ENCODE measurements at places on chromosomes 11 and 22.

- DNase-seq, result no peak
Measured at GRCh38 chr11:18471995-18472394, 16.3 kb downstream of the LDHAL6A start.

DNA sequence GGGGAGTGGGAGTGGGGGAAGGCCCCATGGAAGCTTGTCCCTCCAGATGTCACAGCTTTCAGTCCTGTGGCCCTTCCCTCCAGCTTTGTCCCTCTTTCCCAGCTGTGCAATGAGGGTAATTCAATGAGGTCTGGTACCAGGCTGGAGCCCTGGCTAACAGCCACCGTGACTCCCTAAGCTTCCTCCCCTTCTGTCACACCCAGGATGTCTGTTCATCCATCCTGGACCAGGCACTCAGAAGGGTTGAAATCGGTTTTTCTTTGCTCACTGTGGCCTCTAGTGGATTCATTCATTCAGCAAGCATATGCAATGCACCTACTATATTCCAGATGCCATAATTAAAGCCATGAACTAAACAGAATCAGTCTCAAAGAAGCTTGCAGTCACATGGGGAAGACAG lies 38.7 kb downstream of the SYT13 start:
- DNase-seq, result no peak

- no peak for DNase-seq
Measured at GRCh38 chr11:127709960-127710359, 709.4 kb upstream of the KIRREL3 start.

- DNase-seq, result no peak
Measured at GRCh38 chr22:41263704-41264103, 22.3 kb downstream of the RANGAP1 start.

- no peak for DNase-seq
Measured at GRCh38 chr11:89181111-89181510, 3.4 kb downstream of the TYR start.

- DNase-seq, result no peak
Measured at GRCh38 chr11:34916843-34917770, 689 bp downstream of the PDHX start.

- DNase-seq, result no peak
Measured at GRCh38 chr22:48882636-48883200, 945.0 kb downstream of the BRD1 start.

GRCh38 chr11:125251214-125251545 lies 86.6 kb downstream of the PKNOX2 start:
- DNase-seq, result no peak

- no peak for DNase-seq
Measured at GRCh38 chr11:117629146-117629545, 167.9 kb downstream of the DSCAML1 start.

DNA sequence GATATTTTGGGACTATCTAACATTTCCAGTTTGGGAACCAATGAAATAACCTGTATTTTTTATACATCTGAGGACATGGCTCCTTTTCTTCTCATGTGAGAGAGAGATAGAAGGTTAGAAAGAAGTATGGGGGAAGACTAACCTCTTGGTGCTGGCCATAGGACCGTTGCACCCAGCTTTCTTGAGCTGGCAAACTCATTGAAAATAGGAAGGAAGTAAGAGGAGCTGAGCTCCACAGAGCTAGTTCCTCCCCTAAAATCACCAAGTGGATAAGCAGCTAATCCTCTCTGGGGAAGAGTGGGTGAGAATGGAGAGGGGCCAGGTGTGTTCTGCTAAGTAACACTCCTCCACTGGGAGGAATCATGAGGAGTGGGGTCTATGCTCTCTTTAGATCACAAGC lies 387.4 kb upstream of the CADM1 start:
- DNase-seq, result no peak

GRCh38 chr11:5618807-5619206 lies 6.0 kb upstream of the TRIM34 start:
- DNase-seq, result no peak

- no peak for DNase-seq
Measured at GRCh38 chr11:119023741-119024140, 5.2 kb downstream of the TRAPPC4 start.

- no peak for DNase-seq
Measured at GRCh38 chr11:3614742-3615171, 27.0 kb downstream of the ART5 start.

GRCh38 chr22:17633217-17633997 lies 4.9 kb upstream of the ATP6V1E1 start:
- no peak for DNase-seq

DNA sequence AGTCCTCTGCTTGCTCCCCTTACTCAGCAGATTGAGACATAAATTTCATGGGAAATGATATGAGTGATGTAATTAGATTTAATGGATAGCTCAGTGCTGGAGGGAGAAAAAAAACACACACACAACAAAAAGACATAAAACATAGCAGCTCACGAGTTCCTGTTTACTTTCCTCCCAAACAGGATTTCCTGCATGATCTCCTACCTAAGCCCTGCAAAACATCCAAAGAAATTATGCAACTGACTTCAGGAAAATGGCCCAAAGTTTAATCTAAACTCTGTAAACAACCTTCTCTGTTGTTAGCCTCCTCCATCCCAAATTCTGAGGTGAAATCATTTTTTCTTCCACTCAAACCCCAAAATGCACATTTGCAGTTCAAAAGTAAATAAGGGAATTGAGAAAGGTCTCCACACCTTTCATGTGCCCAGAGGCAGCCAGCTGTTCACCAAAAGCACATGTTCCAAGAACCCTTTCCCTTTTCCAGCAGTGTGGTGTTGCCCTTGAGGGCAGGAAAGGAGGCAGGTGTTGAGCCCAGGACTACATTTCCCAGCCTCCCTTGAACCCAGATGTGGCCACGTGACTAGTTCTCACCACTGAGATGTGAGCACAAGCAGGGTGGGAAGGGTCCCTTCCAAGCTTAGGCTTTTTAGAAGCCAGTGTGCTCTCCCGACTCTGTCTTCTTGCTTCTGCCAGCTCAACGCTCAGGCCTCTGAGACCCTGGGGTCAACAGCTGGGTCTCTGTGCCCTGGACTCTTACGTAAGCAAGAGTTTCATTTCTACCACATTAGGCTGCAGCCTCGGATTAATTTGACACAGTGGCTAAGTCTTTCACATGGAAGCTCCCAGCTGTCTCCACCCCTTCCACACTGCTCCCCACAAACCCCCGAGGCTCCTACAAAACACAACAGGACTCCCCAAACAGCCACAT lies 301.2 kb downstream of the CTTN start:
- no peak for DNase-seq

DNA sequence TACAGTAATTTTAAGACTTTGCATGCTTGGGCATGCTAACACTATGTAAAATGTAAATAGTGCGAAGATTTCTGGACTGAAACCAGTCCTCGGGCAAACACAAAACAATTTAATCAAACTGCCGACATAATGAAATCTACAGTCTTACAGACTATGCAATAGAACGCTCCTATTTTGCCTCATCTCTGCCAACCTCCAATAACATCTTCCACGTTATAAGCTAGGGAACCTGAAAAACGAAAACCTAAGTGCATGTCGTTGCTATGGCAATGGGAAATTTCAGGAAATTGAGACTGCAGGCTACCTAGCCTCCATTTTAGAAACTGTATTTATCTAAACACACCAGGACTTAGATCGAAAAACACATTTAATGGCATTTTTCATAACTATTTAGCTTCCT lies 1.1 kb downstream of the CSTF3 start:
- no peak for DNase-seq

DNA sequence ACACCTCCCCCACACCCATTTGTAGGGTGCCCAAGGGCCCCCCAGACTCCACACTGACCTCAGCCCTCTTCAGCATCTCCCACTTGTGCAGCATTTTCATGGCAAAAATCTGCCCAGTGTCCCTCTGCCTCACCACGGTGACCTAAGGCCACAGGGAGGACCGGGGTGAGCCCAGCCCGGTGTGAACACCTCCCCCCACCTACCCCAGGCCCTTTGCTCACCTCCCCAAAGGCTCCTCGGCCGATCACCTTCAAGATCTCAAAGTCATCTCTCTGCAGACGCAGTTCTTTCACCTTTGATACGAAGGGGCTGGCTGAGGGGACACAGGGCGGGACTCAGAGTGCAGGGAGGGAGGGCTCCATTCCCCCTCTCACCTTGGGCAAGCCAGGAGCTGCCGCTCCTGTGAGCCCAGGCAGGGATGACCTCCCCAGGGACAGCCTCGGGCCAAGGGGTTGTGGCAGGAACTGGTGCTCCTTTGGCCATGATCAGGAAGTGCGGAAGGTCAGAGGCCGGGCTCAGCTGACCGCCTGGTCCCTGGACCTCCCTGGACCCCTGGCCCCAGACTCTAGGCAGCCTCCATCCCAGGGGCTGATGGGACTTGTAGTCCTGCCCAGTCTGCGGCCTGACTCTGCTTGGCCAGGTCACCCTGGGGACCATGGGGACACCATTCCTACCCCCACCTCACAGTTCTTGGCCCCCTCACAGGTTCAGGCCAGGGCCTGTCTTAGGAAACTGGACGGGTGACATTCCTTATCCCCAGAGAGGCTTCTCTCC lies 2.7 kb downstream of the CDC42BPG start:
- no peak for DNase-seq

DNA sequence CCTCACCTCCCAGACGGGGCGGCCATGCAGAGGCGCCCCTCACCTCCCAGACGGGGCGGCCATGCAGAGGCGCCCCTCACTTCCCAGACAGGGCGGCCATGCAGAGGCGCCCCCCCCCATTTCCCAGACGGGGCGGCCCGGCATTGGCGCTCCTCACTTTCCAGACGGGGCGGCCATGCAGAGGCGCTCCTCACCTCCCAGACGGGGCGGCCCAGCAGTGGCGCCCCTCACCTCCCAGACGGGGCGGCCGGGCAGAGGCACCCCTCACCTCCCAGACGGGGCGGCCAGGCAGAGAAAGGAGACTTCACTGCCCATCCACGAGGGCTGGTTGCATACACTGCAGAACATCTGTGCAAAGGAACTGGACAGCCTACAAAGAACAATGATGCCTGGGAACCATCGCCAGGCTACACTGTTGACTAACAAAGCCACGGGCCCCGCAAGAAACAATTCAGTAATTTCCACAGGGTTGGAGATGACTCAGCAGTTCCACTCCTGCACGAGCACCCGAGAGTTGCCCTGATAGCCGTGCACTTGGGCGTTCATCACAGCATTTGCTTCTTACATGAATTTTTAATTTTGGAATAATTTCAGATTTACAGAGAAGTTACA lies 58.7 kb downstream of the CTTN start:
- no peak for DNase-seq

- DNase-seq, result no peak
Measured at GRCh38 chr22:35972559-35972958, 56.1 kb downstream of the RBFOX2 start.

- no peak for DNase-seq
Measured at GRCh38 chr22:24093855-24094254, 82.8 kb downstream of the CABIN1 start.

- DNase-seq, result no peak
Measured at GRCh38 chr11:116231543-116231942, 541.2 kb downstream of the BUD13 start.

DNA sequence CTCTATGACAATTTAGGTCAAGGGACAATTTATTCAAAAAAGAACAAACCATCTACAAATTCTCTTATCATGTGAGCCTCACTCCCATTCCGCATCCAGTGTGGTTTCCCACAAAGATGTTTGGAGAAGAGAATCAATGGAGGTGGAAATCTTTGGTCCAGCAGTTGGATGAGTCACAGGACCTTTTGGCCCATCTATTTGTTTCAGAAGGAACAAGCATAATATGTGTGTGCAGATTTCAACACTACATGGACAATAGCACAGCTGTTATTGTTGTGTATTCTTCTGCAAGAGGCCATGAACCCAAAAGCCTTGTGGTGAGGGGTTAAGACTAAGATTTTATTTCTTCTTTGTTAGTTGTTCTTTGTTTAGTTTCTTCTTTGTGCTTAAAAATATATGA lies 61.6 kb downstream of the OR10A6 start:
- DNase-seq, result no peak

DNA sequence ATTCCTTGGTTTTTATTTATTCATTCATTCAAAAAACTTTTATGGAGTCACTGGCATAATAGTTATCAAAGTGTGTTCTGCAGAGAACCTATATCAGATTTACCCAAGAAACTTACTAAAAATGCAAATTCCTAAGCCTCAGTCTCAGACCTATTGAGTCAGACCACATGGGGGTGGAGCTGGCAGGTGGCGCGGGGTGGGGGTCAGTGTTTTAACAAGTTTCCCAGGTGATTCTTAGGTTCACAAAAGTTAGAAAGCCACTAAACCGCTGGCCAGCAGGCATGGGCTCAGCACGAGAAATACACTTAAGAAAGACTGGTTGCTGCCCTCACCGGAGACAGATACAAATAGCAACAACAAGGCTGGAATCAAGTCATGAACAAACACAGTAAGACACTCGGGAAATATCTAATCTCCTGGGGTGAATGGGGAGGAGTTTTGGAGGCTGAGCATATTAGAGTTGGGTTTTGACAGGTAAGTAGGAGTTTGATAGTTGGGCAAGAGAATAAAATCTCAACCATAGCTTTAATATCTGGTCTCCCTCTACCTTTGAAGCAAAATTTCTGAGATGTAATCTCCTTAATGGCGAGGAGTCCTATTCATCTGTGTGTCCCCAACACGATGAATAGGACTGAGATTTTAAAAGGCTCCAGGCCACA lies 167.5 kb upstream of the NECTIN1 start:
- no peak for DNase-seq

Data from cortex of kidney (tissue), 1 donor.